Activated CD4-positive, alpha-beta T cell treated with anti-CD3 and anti-CD28 coated beads for 1 hour (primary cell): ENCODE measurements at places on chromosomes 5 and 9.

DNA sequence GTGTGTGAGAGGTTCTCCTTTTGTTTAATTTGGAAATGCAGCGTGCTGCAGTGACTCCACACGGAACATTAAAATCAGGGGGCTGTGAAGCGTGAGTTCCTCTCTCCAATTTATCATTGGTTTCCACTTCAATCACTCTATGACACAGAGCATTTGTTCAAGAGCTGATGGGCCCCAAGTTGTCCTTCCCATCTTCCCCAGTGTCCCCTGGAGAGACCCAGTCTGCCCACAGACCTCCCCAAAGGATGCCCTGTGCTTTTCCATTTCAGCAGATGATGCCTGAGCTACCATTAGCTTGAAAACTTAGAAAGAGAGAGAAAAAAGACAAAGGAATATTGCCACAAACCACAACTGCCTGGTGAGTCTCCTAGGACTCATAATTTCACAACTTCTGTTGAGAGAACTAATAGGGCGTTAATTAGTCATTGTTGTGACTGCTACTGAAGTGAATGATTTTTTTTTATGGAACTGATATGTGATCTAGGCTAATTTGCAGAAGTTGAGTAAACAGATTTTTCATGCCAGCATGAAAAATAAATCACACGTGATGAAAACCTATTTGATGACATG is 772.7 kb downstream of the SEMA5A start:
- no peak for DNase-seq

GRCh38 chr5:158287643-158288271 is 428.8 kb upstream of the CLINT1 start:
- no peak for DNase-seq

DNA sequence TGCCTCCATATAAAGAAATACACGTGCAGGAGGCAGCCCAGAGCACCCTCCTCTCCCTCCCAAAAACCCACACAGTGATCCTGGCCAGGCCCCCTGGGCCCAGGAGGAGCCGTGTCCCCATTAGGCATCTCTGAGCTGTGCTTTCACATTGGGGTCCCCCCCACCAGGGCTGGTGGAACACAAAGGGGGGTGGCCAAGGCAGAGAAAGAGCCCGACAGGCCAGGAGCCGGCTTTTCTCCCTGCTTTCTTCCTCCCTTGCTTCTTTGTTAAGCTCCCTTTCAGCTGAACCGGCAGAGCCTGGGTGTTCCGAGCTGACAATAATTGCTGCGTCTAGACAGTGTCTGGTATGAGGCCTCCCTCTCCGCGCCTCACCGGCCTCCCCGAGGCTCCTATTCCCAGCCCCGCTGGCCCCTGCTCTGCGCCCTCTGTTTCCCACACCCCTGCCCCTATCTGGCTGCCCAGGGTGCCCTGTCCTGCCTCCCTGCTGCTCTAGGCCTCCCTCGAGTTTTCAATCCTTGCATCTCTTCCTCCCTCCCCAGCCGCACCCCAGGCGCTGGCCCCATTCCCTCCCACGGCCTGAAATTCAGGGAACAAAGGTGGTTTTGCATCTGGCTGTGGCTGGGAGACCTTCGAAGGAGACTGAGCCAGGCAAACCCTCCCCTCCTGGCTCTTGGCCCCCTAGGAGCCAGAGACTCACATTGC is 120.6 kb downstream of the C9orf50 start:
- DNase-seq: no peak

DNA sequence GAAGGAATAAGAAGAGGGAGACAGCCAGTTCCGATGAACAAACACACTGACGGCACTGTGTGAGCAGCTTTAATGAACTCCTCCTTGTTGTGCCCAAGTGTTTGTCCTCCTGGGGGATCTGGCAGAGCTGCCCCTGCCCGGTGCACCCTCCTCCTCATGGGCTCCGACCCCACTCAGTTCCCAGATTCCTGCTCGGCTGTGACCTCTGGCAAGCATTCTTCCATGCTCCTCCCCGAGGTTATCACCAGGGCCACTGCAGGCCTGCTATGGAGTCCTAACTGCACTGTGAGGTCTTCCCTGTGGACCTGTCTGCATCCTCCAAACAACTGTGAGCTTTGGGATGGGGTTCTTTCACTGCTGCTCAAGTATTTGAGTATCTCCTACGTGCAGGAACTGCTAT is 142.2 kb downstream of the DCP2 start:
- no peak for DNase-seq

GRCh38 chr9:128643519-128644300 is 12.9 kb downstream of the DYNC2I2 start:
- no peak for DNase-seq

GRCh38 chr5:32949286-32949970 is 238.3 kb downstream of the NPR3 start:
- DNase-seq: no peak

DNA sequence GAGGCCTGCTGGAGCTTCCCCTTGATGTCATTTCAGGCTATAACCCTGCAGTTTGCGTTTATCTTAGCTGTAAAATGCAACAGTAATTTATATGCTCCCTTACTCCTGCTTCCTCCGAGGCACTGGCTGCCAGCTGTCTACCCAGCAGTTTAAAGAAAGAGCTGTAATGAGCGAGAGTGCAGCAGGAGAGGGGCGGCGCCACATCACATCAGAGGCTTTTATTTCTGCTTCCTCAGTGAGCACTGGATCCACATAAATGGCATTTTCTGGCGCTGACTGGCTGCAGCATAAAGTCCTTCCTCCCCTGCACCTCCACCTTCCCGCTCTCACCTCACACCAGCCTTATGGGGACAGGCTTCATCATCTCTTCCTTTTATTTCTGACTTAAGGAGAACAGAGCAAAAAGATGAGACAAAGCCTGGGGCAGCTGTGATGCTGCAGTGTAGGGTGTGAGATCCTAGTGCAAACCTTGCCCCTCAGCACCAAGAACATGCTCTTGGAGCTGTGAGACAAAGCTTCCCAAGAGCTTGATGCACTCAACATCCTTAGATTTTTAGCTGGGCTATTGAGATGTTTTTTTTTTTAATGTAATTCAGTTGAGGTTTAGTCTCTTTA is 829.6 kb upstream of the ZNF608 start:
- no peak for DNase-seq

- DNase-seq: no peak
These were observed 21.3 kb upstream of the GBGT1 start for GRCh38 chr9:133184971-133185370.

- no peak for DNase-seq
These were observed 32.5 kb downstream of the RXRA start for GRCh38 chr9:134358662-134359319.

DNA sequence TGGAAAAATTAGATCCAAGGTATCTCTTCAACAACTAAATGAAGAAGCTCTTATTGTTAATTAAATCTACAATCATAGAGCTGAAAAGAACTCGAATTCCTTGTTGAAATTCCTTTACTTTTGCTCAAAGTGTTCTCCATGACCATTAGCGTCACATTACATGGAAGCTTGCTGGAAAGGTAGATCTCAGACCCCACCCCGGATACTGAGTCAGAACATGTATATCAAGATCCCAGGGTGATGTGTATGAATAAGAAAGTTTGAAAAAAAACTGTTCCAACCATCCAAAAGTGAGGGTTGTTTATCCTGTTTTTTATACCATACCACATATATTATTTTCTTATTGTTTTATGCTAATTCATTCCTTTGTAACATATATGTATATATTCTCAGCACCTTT is 237.1 kb upstream of the PUM3 start:
- DNase-seq: no peak

DNA sequence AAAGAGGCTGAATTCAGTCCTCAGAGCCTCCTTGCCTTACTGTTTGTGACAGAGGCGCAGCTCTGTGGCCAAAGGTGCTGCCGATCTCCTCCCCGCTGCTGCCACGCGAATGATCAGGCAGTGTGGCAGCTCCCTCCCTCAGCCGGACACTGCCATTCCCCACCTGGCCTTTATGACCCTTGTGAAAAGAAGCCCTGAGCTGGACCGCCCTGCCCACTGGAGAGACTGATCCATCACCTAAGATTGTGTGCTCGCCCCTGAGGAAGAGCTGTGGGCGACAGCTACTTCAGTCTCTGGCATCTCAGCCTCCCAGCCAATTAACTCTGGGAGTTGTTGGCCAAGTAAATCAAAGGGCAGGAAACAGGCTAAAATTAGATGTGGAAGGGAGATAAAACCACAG is 90.9 kb downstream of the CARTPT start:
- DNase-seq: no peak

DNA sequence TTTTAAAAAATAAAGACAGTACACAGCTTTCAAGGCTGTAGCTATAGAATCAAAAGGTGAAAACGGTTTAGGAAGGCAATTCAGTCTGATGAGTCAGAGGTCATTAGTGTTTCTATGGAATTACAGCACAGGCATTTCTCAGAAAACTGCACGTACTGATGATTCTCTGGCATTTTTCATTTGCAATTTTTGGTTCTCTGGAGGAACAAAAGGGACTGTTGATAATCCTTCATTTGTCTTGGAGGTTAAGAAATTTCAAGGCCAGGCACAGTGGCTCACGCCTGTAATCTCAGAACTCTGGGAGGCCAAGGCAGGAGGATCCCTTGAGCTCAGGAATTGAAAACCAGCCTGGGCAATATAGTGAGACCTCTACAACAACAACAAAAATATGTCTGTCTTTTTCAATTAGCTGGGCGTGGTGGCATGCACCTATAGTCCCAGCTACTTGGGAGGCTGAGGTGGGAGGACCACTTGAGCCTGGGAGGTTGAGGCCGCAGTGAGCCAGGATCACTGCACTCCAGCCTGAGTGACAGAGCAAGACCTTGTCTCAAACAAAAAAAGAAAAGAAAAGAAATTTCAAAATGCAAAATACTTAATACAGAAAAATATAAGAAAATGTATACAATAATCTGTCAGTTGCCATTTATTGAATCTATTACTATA is 27.3 kb downstream of the NR6A1 start:
- DNase-seq: no peak

DNA sequence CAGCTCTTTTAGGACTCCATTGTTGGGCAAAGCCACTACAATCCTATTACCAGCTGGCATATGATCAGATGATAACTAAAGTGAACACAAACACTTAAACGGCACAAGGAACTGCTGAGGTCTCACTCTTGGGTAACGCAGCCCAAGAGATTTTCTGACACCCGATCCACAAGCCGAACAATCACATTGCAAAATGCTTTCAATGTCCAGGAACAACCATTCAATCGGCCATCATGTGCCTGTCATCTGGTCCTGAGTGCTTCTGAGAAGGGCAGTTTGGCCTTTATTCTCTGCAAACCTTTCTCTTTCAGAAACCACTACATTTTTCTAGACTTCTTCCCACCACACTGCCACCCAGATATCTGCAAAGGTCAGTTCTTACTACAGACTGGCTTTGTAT is 283.1 kb downstream of the GLIS3 start:
- no peak for DNase-seq

- DNase-seq: no peak
These were observed 11.0 kb upstream of the NANS start for GRCh38 chr9:98045234-98046179.

DNA sequence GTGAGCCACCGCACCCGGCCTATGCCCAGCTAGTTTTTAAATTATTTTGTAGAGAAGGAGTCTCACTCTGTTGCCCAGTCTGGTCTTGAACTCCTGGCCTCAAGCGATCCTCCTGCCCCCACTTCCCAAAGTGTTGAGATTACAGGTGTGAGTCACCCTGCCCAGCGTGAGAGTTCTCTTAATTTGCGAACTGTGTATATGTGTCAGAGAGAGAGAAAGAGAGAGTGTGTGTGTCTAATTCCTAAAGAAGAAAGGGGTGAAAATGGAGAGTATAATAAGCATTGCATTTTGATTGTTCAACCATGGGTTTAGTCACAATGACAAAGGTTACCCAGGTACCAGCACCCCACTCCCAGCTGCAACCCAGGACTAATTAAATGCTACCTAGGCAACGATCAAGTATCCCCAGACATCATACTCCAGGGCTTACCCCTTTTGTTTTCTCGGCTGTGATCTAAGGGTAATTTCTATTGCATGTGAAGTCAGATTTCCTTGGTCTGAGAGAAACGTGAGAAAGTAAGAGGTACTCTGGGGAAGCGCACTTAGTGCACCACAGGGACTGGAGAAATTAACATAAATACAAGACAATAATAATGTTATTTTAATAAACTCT is 16.6 kb downstream of the MAP1B start:
- no peak for DNase-seq

DNA sequence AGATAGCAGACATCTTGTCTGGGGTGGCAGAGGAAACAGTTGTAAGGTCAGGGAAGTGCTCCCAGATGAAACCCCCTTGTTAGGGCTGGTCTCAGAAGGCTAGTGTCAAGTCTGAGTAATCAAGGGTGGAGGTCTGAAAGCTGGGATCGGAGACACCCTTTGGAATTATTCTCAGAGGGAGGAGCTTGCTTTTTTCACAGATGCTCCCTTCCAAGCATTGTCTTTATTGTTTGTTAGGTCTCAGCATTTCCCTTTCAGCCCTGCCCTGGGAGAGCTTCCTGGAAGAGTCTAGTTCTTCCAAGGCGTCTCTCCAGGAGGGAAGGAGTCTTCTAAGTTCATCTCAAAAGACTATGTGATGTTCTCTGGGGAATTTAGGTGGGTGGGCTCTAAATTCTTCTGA is 3.2 kb downstream of the TEK start:
- no peak for DNase-seq
